ENCODE measurements at places on chromosomes 11 and 22.
A peak's percentile ranks its signal among the peaks of the same experiment; 100 is the strongest.

DNA sequence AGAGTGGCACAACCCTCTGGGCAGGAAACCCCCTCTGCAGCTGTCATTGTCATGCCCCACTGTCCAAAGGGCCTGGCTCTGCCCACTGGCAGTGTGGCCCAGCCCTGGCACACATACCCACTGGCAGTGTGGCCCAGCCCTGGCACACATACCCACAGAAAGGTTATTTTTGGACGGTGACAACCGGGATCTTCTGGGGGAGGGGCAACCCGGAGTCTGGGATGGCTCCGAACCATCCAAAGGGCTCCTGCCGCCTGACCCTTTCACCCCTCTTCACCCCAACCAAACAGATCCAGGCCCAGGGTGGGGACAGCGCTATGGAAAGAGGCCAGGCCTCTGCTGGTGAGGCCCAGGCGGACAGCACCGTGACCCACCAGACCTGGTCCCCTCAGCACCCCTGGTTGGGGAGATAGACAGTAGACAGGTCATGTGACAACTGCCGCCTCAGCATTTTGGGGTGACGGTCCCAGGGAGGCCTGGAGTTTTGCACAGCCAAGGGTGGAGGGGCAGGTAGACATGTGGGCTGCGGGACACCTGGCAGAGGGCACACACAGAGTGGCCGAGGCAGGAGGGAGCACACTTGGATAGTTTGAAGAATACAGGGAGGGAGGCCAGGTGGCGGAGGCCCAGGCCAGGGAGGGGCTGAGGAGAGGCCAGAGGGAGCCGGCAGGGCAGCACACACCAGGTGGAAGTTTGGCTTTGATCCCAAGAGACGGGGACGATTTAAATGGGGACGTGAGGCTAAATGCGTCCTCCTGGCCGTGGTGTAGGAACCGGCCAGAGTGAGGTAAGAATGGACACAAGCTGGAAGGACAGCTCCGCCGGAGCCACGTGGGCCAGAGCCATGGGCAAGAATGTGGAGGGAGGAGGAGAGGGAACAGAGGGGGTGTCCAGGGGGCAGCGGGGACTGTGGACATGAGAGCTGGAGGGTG, 2.9 kb downstream of the MAPK12 start:
- DNase-seq: no peak

- no peak for DNase-seq
Measured at GRCh38 chr22:49983148-49984042, 22.8 kb downstream of the PIM3 start.

GRCh38 chr11:132278801-132279574, 908.6 kb downstream of the NTM start:
- DNase-seq: peak; percentile 10

GRCh38 chr11:103709371-103709770, 327.1 kb upstream of the DDI1 start:
- no peak for DNase-seq

- DNase-seq: peak; percentile 19
Measured at GRCh38 chr22:30841273-30841672, 127.3 kb downstream of the MORC2 start.

DNA sequence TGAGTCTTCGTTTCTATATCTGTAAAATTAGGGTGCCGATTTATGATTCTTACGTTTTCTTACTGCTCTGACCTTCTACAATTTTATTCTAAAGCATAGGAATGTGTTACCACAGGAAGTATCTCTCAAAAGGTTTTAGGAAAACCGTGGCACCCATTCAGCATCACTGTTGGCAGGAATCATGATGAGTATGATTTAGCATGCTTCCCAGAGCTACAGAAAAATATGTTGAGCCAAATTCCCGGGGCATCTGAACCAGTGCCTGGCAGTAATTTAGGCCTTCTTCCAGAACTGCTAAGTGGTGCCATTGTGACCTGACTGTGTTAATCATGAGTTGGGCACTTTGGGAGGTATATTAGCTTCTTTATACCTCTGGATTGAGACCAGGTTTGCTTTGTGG, 605.0 kb upstream of the RAG2 start:
- DNase-seq: no peak

DNA sequence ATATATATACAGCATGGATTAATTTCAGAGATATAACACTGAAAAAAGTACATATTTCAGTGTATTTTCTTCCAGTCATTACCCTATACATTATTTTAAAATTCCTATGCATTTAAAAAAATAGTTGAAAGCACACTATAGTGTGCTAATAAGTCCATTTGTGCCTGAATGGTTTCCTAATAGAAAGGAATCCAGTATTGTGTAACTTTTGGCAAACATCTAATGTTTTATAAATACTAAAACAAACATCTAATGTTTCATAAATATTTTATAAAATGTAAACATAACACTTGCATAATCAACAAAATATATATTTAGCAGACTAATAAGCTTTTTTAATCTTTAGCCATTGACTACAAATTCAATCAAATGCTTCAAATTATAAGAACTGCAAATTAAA, 126.6 kb upstream of the FIBIN start:
- DNase-seq: no peak

DNA sequence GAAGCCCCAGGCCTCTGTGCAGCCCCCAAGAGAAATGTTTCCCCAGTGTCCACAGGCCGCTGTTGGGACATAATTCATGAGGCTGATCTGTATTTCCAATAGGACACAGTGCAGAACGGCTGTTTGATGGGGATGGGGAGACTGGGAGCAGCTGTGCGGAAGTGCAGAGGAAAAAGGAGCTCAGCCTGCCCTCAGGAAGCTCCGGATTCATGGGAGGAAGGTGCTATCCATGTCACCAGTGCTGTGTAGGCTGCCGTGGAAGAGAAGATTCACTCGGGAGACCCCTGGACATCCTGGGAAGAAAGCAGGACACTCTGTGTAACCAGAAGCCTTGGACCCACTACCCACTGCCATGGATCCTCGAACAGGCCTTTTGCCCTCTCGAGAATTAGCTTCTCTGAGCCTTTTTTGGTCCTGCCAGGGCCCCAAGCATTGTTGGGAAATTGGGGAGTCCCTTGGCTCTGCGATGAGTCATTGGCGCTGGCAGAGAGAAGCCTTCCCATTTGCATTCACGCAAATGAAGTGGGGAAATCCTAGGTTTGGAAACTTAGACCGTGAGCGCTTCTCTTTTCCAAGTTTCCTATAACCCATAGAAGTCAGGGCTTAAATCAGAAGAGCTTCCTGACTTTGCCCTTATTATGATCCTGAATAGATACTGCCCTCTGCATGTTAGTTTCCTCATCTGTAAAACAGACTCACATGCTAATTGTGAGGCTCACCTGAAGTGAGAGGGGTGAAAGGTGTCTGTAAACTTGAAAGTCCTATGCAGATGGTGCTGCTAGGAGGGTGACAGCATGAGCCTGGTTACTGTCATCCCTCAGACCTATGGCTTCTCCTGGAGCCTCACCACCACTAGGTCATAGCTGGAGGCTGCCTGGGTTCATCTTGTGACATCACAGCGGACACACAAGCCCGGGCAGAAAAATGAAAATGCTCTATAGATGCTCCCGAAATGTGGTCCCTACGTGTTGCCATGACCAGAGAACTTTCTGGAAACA, 229.2 kb upstream of the B3GAT1 start:
- no peak for DNase-seq

DNA sequence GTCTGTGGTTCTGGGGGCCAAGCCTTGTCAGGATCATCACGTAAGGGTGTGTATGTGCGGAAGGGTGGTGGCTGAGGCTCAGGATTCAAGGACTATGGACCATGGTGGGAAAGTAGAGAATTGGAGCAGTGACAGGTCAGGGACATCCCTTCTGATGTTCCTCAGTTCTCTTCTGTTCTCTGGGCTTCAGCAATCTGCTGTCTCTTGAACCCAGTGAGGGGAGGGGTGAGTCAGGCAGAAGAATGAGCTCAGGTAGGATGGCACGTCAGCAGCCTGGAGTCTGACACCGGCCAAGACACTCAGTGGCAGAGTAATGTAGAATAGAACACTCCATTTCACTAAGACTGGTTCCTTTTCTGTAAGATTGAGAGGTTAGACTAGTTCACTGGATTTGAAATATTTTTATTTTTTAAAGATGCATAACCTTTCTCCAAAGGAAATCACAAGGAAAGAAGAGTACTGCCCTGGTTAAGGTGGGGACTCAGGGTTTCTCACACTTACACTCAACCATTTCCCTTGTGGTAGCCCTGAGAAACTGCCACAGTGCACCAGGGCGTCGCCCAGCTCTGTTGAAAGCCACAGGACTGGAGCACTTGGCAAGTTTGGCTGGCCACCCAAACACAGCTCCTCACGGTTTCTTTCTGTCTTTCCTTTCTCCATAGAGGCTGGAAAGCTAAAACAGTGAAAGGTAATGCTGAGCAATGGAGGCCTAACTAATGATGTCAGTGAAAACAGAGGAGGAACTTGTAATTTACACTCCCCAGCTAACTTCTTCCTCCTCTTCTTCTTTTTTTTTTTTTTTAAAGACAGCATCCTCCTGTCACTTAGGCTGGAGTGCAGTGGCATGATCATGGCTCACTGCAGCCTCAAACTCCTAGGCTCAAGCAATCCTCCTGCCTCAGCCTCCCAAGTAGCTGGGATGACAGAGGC, 23.1 kb upstream of the MICAL2 start:
- DNase-seq: peak; percentile 74

- no peak for DNase-seq
Measured at GRCh38 chr11:97332271-97332670, 942.5 kb downstream of the JRKL start.

GRCh38 chr22:22002526-22003055, 20.0 kb upstream of the TOP3B start:
- no peak for DNase-seq

DNA sequence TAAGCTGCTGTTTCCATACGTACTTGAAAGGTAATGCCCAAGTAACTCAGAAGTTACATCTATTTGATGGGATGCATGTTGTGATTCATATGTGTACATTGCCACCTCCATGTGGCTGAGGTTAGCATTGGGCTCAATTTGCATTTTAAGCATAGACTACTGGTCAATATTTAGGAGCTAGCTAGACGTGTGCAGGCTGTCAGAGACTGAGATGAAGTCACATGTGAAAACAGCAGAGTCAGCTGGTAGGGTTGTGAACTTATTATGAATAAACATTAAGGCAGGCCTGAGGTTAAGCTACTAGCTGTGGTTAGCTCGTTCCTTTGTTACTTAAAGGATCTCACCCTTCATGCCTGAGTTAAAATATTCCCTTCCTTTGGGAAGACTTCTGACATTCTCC, 114.5 kb upstream of the MTNR1B start:
- DNase-seq: no peak

- DNase-seq: no peak
Measured at GRCh38 chr11:70669871-70670675, 271.7 kb downstream of the CTTN start.
